Stimulated activated CD8-positive, alpha-beta memory T cell treated with anti-CD3 and anti-CD28 coated beads, Interleukin-2, amount 100 ng/mL, for 1 hour (primary cell): ENCODE measurements at places on chromosomes 12 and 14.

DNA sequence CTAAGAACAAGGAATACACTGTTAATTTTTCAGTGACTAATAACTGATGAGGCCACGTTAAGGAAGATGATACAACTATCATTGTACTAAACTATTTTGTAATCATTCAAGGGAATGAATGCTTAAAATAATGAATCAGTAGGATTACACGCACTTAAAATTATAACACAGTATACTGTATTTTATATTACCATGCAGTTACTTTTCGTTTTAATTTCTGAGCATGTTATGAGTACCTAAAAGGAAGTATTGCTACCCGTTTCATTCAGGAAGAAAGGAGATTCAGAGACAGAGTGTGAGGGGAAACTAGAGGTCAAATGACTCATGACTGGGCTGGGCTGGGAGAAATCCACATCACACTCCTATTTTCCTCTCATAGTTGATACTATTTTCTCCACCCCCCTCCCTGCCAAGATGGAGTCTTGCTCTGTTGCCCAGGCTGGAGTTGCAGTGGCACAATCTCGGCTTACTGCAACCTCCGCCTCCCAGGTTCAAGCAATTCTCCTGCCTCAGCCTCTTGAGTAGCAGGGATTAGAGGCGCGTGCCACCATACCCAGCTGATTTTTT, 202.0 kb downstream of the PPM1H start:
- no peak for DNase-seq

GRCh38 chr12:31510034-31510433, 80.9 kb downstream of the DENND5B start:
- no peak for DNase-seq

GRCh38 chr12:104263026-104263425, 40.5 kb upstream of the EID3 start:
- no peak for DNase-seq

DNA sequence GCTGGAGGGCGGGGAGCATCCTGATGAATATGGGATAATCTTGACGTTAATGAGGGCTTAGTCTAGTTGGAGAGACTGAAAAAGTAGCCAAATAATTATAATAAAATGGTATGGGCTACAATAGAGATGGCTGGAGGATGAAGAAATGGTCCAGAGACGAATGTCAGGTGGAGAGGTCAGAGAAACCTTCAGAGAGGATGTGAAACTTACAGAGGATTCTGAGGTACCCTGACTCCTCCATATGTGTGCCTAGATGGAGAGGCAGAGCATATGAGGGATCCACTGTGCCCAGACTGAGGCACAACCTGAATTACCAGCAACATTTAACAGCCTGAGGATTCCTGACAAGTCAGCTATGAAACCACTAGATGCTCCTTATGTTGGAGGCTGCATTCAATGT, 417.0 kb downstream of the ATP23 start:
- DNase-seq: no peak

DNA sequence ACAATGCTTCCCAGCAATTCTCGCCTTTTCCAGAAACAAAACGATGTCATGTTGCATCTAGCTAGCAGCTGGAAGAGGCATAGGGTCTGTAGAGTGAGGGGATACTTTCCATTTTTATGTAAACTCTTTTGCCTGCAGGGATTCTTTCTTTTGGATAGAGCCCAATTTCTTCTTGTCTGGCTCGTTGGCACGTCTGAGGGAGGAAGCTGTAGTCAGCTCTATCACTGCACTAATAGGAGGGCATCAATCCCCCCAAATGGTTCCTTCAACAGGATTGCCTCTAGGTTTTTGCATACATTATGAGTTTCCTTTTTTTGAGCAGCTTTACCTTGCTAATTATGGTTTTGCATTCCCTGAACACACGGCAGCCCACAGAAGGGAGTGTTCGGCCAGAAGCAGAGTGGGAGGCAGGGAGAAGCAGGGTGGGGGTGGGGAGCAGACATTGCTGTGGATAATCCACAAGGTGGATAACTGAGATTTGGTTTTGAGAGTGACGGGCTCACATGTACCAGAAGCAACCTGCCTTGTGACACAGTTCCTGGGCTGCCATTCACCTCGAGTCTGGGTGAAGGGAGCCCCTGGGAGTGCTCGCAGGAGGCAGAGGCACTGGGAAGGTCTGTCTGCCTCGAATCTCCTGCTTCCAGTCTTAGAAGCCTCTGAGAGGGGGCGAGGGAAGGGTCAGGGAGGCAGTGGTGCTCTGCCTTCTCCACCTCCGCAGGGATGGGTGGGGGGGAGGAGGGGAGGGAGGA, 24.5 kb downstream of the LRTM2 start:
- DNase-seq: no peak

- peak; percentile 15 for DNase-seq
Measured at GRCh38 chr12:68538726-68539614, 71.7 kb upstream of the RAP1B start.

- no peak for DNase-seq
Measured at GRCh38 chr12:75364919-75365318, 26.0 kb upstream of the GLIPR1L2 start.

DNA sequence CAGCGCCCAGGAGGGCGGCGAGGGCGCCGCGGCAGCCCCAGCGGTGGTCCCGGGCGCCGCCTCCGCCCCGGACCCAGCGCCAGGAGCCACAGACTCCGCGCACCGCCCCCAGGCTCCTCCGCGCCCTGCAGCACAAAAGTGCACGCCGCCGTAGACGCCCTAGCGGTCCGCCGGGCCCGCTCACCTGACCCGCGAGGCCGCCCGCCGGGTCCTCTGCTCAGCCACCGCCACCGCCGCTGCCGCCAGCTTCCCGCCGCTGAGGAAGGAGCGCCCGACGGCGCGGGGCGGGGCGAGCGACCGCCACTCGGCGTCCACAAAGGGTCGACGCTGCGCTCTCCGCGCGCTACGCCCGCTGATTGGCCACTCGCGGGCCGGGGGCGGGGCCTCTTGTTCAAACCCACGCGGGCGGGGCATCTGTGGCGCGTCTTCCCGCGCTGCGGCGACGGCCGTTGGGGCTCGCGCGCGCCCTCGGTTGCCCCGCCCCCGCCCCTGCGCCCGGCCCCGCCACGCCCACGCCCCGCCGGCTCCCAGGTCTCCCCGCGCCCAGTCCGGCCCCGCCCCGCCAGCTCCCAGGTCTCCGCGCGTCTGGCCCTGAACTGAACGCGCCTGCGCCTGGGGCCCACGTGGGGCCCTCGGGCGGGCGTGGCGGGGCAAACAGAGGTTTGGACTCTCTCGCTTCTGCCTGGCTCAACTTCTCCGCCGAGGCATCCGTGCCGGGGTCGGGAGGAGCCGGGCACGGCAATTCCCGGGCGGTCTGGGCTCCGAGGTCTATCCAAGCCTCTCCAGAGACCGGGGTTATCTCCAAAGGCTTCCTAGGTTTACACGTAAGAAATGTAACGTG, at the start of gene CDCA4:
Gene CDCA4, minus strand, starts transcription at position 269 of the 841 bp plus-strand sequence. CDS start 9,154 bp downstream, outside the sequence.
- DNase-seq: peak; percentile 98

- DNase-seq: no peak
Measured at GRCh38 chr12:110304061-110304551, 23.1 kb downstream of the ATP2A2 start.

GRCh38 chr14:63192085-63192484, 12.2 kb upstream of the RHOJ start:
- DNase-seq: no peak

DNA sequence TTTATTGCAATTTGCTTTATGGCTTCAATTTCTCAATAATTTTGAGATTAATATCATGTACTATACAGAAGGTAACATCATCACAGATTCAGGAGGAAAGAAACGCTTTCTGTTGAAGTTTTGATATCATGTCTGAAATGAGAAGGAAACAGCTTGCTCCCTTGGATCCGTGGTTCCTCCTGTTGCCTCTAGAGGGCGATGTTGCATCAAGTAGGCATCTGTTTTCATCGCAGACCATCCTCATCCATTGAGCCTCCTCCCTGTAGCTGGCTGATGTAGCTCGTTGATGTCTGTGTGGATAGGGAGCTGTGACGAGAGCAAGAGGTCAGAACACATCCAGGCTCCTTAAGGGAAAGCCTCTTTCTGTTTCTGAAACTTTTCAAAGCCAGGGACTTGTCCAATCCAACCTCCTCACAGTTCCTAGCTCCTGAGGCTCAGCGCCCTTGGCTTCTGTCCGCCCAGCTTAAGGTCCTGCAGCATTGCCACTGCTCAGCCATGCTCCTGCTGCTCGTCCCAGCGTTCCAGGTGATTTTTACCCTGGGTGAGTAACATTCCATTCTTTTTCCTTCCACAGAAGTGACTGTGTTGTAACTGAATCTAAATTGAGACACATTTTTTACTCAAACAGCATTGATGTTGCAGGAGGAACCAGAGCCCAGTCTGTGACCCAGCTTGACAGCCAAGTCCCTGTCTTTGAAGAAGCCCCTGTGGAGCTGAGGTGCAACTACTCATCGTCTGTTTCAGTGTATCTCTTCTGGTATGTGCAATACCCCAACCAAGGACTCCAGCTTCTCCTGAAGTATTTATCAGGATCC, 304.8 kb upstream of the OR4E1 start:
- peak; percentile 9 for DNase-seq

DNA sequence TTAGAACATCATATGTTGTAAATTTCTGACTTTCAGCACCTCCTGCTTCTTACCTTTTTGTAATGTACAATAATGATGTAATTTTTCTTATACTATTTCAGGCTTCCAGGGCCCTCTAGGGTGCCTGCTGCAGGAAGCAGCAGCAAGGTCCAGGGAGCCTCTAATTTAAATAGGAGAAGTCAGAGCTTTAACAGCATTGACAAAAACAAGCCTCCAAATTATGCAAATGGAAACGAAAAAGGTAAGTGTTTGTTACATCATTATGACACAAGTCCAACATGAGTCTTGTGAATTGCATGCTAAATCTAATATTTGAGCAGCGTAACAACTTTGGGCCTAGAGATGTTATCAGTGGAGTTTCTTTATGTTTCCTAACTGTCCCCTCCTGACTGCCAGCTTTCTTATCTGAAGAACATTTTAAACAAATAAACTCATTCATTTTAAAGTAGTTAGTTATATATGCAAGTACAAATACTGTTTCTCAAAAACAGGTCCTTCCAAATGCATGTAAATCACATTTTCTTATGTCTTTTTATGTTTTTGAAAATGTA, 167.6 kb downstream of the NAV3 start:
- no peak for DNase-seq

GRCh38 chr12:92827836-92828431, 101.2 kb downstream of the EEA1 start:
- no peak for DNase-seq

DNA sequence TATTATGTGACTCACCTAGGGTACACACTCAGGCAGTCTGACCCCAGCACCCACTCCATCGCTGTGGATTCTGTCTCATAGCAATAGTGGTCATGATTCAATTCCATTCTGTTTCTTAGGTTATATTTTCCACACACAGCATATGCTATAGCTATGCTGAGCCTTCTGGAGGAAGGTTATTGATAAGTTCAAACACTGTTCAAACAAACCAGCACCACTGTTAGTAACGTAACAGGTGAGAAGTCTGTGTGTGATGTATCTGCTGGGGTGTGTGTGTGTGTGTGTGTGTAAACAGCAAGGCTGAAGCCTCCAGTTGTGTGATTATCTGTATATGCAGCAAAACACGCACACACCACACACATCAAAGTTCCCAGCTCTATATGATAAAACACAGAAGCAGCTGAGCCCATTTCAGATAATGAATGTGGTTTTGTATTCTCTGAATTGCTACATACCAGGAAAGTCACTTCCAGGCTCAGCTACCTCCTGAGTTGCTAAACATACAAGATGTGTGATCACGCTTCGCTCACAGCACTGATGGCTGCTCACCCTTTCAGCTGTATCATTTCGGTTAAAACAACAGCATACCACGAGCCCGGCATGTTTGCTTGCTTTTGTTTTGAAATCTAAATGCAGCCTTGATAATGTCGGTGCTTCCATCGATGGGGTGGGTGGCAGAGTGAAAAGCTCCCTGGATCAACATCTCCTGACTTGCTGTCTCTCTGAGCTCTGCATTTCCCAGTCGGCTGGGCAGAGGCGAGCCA, 6.8 kb upstream of the SYNE3 start:
- no peak for DNase-seq

DNA sequence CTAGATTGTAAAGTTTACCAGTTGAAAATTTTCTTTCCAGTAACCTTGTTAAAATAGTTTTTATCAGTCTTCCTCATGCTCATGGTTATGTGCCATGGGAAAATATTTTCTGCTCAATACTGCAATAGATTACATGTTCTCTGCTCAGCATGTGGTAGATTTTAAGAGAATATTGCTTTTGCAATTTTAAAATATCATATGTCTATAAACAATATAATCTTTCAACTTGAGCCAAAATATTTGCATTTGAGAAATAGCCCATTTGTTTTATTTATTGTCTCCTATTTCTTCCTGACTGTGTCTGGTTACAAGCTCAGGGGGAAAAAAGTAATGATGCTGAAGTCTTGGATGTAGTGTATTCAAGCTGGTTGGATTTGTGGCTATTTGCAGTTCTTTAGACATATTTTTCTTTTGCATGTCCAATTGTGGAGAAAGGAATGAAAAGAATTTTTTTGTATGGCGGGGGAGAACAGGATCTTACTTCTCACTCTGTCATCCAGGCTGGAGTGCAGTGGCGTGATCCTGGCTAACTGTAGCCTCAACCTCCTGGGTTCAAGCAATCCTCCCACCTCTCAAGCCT, 342.6 kb upstream of the NAV3 start:
- no peak for DNase-seq

DNA sequence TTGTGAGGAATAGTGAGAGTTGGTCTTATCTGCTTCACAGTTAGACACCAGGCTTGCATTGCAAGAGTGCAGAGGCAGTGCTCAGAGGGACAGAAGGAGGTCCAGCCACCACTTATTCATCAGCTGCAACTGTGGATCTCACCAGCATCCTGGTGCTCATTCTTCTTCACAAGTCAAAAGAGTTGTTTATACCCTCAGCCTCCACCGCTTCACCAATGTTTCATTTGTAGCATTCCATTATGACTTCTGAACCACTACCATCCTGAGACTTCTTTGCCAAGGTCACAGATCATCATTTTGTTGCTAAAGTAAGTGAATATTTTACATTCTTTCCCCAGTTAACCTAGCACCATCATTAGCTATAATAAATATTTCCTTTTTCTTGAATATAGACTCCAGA, 230.5 kb upstream of the KITLG start:
- DNase-seq: no peak

GRCh38 chr14:95774265-95775160, 60.6 kb upstream of the TCL1A start:
- DNase-seq: peak; percentile 6

GRCh38 chr14:22084393-22085281, 411.0 kb upstream of the OR4E1 start:
- DNase-seq: no peak

GRCh38 chr12:126770188-126770587, 1496.8 kb upstream of the TMEM132C start:
- DNase-seq: no peak

- no peak for DNase-seq
Measured at GRCh38 chr12:51210690-51211395, 7.0 kb downstream of the POU6F1 start.

DNA sequence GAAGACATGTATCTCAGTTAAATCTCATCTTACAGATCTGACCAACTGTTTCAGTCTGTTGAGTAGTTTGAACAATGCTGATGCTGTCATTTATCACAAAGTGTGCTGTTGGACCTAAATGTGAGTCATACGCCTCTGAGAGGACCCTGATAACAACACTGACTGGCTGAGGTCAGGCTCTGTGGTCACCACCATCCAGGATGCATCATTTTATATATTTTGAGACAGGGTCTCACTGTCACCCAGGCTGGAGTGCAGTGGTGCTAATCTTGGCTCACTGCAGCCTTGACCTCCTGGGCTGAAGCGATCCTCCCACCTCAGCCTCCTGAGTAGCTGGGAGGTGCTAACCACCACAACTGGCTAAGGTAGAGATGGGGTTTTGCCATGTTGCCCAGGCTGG, 181.0 kb upstream of the RGS6 start:
- DNase-seq: no peak
